Pancreas (tissue), 10 donors: ENCODE measurements at places on chromosomes 2 and 18. TPM values are rescaled to one million over a fixed set of nuclear protein-coding genes. Genes with fewer than 3 reads are reported as not detected.

SLC14A1 gene
- total RNA-seq: 0.79 TPM

SKOR2 gene
- total RNA-seq: not detected

- no peaks in the 10 kb centered on the region for H3K27me3 ChIP-seq
- no peaks in the 10 kb centered on the region for H3K36me3 ChIP-seq
- H3K27ac ChIP-seq: no peak overlapping the region
- no peak overlapping the region for H3K4me3 ChIP-seq
Measured at GRCh38 chr2:209938906-209939305, 63.5 kb upstream of the RPE start.

IL36RN gene
- total RNA-seq: not detected

DNA sequence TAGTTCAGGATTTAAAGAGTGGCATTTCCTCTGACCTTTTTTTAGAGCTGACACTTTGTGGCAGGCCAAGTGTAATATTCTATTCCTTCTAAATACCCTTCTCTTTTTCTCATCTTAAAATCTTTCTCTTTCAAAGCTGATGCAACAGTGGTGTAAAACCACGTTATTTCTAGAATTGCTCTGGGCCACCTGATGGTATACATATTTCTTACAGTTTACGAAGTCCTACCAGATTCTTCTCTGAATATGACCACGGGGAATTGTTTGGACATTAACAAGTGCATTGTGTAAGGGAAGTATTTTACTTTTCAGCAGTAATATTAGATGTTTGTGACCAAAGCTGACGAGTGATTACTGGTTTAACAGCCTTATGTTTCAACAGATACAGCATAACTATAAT lies 109.9 kb downstream of the PTPRM start:
- H3K4me3 ChIP-seq: no peak overlapping the region
- no peak for DNase-seq
- H3K27ac ChIP-seq: no peak overlapping the region
- H3K27me3 ChIP-seq: no peaks in the 10 kb centered on the region
- no peaks in the 10 kb centered on the region for H3K4me1 ChIP-seq
- no peaks in the 10 kb centered on the region for H3K36me3 ChIP-seq

PTPN2 gene
- 30.5 TPM for total RNA-seq

DNA sequence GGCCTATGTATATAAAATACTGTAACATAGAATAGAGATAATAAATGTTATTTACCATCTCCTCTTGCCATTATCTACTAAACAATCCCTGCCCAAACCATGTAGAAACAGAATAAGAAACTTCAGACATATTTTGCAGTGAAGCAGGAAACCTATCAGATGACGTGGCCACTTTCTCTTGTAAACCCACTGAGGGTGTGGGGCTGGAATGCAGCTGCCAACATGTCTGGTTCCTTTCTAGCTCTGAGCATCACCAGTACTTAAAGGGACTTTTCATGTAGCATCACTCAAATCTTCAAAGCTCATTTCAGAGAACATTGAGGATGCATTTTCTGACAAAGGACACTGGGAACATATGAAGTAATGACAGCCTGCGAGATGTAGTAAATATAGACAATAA lies 251.8 kb downstream of the LPIN1 start:
- no peak for DNase-seq
- no peak overlapping the region for H3K27ac ChIP-seq
- H3K27me3 ChIP-seq: no peaks in the 10 kb centered on the region
- H3K36me3 ChIP-seq: no peaks in the 10 kb centered on the region
- H3K4me3 ChIP-seq: no peak overlapping the region
- no peaks in the 10 kb centered on the region for H3K4me1 ChIP-seq

GRCh38 chr2:150404147-150404546 lies 83.3 kb downstream of the RND3 start:
- H3K4me1 ChIP-seq: no peaks in the 10 kb centered on the region
- no peaks in the 10 kb centered on the region for H3K27me3 ChIP-seq
- H3K27ac ChIP-seq: no peak overlapping the region

- no peaks in the 10 kb centered on the region for H3K4me1 ChIP-seq
- H3K27ac ChIP-seq: no peak overlapping the region
- no peak for DNase-seq
- H3K36me3 ChIP-seq: no peaks in the 10 kb centered on the region
Measured at GRCh38 chr2:46775722-46776121, 139.9 kb downstream of the MCFD2 start.

GRCh38 chr18:53795061-53795460 lies 429.4 kb downstream of the MBD2 start:
- H3K4me3 ChIP-seq: no peak overlapping the region
- no peak for DNase-seq
- H3K27ac ChIP-seq: no peak overlapping the region
- H3K36me3 ChIP-seq: no peaks in the 10 kb centered on the region

DNA sequence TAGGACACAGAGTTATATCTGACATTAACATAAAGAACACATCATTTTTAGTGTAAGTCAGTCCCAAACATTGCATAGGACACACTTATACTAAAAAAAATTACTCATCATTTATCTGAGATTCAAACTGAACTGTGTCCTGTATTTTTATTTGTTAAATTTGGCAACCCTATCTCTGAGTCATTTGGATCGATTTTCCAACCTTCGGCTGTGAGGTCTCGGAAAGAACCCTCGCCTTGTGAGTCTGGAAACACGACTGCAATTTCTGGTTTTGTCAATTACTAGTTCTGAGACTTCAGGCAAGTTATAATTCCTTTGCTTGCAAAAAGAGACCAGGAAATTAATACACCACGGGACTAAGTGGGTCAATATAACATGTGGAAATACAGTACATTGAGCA lies 14.0 kb downstream of the ATP8B1 start:
- peaks cover 45% of the 10 kb centered on the region for H3K4me1 ChIP-seq
- H3K4me3 ChIP-seq: no peak overlapping the region
- H3K27ac ChIP-seq: peak overlapping the region; percentile 87
- H3K27me3 ChIP-seq: no peaks in the 10 kb centered on the region

RGPD4 gene
- total RNA-seq: not detected

GRCh38 chr2:181656450-181657291 lies at the start of gene CERKL:
Gene CERKL, minus strand, starts transcription at chr2:181657105. Its CDS starts 99 bp downstream, at chr2:181657006.
- H3K4me1 ChIP-seq: peaks cover 6% of the 10 kb centered on the region
- no peaks in the 10 kb centered on the region for H3K36me3 ChIP-seq
- H3K27me3 ChIP-seq: no peaks in the 10 kb centered on the region
- peak; percentile 53 for DNase-seq
